ENCODE measurements at places on chromosomes 7 and 10. TPM values are rescaled to one million over a fixed set of nuclear protein-coding genes. Genes with fewer than 3 reads are reported as not detected.

GRCh38 chr10:80684259-80684658 is 146.6 kb downstream of the SH2D4B start:
- H3K27me3 ChIP-seq = no peaks in the 10 kb centered on the region
- H3K4me1 ChIP-seq = no peaks in the 10 kb centered on the region
- DNase-seq = no peak
- H3K27ac ChIP-seq = no peak overlapping the region

Gene FAM20C
- total RNA-seq = not detected

Gene TES
- 110 TPM for total RNA-seq

Gene HABP2
- not detected for total RNA-seq

DNA sequence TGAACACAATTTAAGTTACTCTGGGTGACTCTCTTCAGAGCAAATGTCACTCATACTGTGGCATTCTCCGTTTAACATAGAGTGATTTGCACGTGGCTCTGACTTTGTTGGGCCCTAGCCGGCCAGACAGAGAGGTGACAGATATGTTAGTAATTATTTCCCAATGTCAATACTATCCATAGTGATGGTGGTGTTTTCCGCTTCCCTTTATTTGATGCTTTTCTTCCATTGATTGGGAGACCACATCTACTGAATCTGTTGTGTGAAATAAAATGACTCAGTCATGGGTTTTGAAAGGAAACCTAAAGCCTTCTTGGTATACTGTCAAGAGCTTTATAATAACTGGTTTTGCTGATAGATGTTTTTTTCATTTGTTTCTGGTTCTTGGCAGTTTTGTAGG is 7.4 kb downstream of the AVL9 start:
- no peak for DNase-seq
- H3K4me3 ChIP-seq = no peak overlapping the region
- H3K27ac ChIP-seq = peak overlapping the region; percentile 53
- H3K27me3 ChIP-seq = no peaks in the 10 kb centered on the region

Gene C7orf57
- total RNA-seq = not detected

Gene ZPBP
- not detected for total RNA-seq

DNA sequence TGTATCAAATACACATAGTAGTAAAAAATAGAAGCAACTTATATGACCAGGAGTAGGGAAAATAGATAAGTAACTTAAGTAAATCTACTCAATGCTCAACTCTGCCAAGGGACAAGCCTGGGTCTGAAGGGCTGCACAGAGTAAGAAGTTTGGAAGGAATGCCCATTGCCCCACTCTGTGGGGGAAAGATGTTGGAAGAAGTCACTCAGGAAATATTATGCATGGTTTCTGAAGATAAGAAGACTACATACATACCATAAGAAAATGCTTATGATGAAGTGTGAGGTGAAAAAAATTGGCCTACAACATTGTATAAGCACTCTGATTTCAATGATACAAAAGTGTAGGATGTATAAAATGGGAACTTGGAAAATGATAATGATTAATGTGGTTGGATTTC is 54.0 kb downstream of the LAMB4 start:
- H3K36me3 ChIP-seq = no peaks in the 10 kb centered on the region
- no peaks in the 10 kb centered on the region for H3K4me1 ChIP-seq
- H3K27ac ChIP-seq = no peak overlapping the region
- no peak overlapping the region for H3K4me3 ChIP-seq

DNA sequence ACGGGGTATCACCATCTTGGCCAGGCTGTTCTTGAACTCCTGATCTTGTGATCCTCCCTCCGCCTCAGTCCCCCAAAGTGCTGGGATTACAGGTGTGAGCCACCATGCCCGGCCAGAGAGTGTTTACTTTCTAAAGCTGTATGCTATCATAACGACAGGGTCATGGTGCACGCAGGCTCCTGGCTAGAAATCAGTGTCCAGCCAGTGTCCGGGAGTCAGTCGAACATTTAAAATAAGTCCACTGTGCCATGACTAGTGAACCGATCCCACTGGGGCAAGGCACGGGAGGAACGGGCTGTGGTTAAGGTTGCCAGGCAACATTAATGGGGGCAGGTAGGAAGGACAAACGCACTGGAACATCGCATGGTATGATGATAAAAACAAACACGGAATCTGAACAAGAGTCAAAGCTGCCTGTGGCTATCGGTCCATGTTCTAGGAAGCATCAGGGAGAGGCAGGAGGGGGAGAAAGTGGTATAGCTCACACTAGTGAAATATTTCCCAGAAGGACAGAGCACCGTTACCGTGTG is 89.0 kb upstream of the SEPHS1 start:
- no peaks in the 10 kb centered on the region for H3K36me3 ChIP-seq
- H3K4me1 ChIP-seq = peaks cover 9% of the 10 kb centered on the region
- peaks cover 28% of the 10 kb centered on the region for H3K27me3 ChIP-seq
- no peak for DNase-seq

GRCh38 chr7:87447116-87447635 is 28.3 kb downstream of the ABCB4 start:
- no peaks in the 10 kb centered on the region for H3K36me3 ChIP-seq
- peaks cover 10% of the 10 kb centered on the region for H3K27me3 ChIP-seq
- no peak overlapping the region for H3K4me3 ChIP-seq
- no peak for DNase-seq

DNA sequence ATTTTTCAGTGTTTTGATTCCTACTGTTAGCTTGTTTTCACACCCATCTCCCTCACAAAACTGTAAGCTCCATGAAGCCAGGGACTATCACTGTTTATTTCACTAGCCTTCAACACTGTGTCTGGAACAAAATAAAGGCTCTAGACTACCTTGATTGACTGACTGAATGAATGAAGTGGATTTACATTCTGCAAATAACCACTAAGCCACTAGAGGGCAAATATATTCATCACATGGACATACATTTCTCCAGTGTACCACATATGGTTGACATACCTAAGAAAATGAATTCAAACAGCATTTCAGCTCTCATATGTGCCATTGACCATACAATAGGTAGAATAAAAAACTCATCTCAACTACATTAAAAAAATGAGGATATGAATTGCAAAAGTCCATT is 185.9 kb downstream of the RAB11FIP2 start:
- no peak overlapping the region for H3K4me3 ChIP-seq
- H3K27me3 ChIP-seq = peaks cover 11% of the 10 kb centered on the region
- H3K36me3 ChIP-seq = no peaks in the 10 kb centered on the region
- H3K4me1 ChIP-seq = no peaks in the 10 kb centered on the region

Gene MSMB
- total RNA-seq = not detected

Gene GTPBP4
- 66.0 TPM for total RNA-seq
